WTC11 (cell line): ENCODE measurements at places on chromosomes 13 and 19. TPM values are rescaled to one million over a fixed set of nuclear protein-coding genes. Genes with fewer than 3 reads are reported as not detected.

DNA sequence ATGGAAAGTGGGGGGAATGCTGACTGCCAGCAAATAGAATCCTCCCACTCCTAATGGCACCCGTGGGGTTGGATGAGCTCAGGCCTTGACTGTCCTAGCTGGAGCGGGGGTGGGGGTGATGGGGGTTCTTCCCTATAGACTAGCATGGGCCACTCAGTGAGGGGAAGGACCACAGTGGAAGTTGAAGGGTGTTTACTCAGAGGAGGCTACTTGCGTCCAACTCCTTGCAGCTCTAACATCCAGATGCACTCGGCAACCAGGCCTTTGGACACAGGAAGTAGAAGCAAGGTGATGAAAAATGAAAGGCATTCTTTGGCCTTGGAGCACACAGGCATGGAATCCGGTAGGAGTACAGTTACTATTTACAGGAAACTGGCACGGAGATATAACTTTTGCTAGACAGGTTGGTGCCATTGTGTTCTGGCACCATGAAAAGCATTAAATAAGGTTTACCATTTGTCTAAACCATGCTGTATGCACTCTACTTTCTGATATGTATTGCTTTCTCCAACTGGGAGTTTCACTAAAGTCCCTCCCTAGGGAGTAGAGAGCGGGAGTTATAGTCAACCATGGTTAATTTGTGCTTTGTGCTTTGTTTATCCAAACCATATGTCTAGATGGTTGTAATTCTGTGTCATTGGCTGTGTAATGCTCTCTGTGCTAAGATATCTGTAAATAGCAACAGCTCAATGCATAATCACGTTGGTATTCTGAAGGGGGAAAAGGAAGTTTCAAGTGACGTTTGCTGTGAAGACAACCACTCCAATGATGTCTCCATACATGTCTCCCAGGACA, 125.3 kb downstream of the TSHZ3 start:
- H3K27me3 ChIP-seq, result no peaks in the 10 kb centered on the region
- no peaks in the 10 kb centered on the region for H3K36me3 ChIP-seq
- H3K27ac ChIP-seq, result no peak overlapping the region
- no peak for DNase-seq

- H3K4me1 ChIP-seq, result peaks cover 35% of the 10 kb centered on the region
- H3K27me3 ChIP-seq, result no peaks in the 10 kb centered on the region; the same call in 1 of the 2 replicates
- no peak overlapping the region for H3K4me3 ChIP-seq
- no peak for DNase-seq
- H3K36me3 ChIP-seq, result peaks cover 3% of the 10 kb centered on the region
- no peak overlapping the region for H3K27ac ChIP-seq
These were observed 110.9 kb downstream of the KL start for GRCh38 chr13:33127009-33127551.

MAMSTR gene
- 1.4 to 2.2 TPM (median 1.6 TPM) in 3 replicates for total RNA-seq

- peaks cover 15% of the 10 kb centered on the region for H3K36me3 ChIP-seq
- no peak overlapping the region for H3K27ac ChIP-seq
- peaks cover 5% of the 10 kb centered on the region; the same call in 1 of the 2 replicates for H3K27me3 ChIP-seq
- no peak overlapping the region for H3K4me3 ChIP-seq
These were observed 5.8 kb downstream of the FUZ start for GRCh38 chr19:49807058-49807903.

ZNF575 gene
- total RNA-seq, result 0.13 to 0.25 TPM in 2 of 3 replicates, not detected in the other

DNA sequence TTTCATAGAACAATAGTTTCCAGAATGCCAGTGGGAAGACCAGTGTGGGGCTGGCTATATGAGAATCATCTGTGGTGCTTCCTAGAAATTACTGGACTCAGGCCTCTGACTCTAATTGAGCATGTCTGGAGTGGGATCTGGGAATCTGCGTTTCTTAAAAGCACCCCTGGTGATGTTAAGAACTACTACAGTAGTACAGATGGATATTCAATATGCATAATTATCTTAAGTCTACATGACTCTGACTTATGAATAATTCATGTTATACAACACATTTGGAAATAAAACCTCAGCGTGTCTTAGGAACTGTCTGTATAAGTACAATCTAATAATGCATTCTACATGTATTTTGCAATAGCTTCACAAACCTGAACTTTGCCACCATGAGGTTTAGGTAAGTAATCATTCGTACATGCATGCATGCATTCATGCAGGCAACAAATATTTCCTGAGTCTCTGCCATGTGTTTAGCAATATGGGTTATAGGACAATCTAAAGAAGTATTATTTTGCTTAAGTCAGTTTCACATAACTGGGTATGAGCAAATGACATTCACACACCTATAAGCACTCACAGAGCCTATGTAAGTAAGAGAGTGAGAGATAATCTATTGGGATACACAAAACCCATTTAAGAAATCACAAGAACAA, 62.0 kb downstream of the EPSTI1 start:
- no peaks in the 10 kb centered on the region for H3K36me3 ChIP-seq
- no peaks in the 10 kb centered on the region for H3K27me3 ChIP-seq
- no peak for DNase-seq
- H3K4me3 ChIP-seq, result no peak overlapping the region
- H3K27ac ChIP-seq, result no peak overlapping the region
